ENCODE measurements at places on chromosomes 4 and X. TPM values are rescaled to one million over a fixed set of nuclear protein-coding genes. Genes with fewer than 3 reads are reported as not detected.

AFF1 gene
- total RNA-seq, result 22.4 TPM

FGF5 gene
- 0.13 TPM for total RNA-seq

SMIM10L2A gene
- total RNA-seq, result 1.6 TPM

XAGE1B gene
- total RNA-seq, result not detected

UBE2D3 gene
- total RNA-seq, result 302 TPM

BEX2 gene
- 0.77 TPM for total RNA-seq

PAGE1 gene
- not detected for total RNA-seq

SOWAHB gene
- total RNA-seq, result under 0.01 TPM

STAP1 gene
- total RNA-seq, result not detected

S100G gene
- total RNA-seq, result not detected

LRIT3 gene
- under 0.01 TPM for total RNA-seq

POU3F4 gene
- not detected for total RNA-seq

HSD17B13 gene
- total RNA-seq, result under 0.01 TPM

C4orf51 gene
- not detected for total RNA-seq

DNA sequence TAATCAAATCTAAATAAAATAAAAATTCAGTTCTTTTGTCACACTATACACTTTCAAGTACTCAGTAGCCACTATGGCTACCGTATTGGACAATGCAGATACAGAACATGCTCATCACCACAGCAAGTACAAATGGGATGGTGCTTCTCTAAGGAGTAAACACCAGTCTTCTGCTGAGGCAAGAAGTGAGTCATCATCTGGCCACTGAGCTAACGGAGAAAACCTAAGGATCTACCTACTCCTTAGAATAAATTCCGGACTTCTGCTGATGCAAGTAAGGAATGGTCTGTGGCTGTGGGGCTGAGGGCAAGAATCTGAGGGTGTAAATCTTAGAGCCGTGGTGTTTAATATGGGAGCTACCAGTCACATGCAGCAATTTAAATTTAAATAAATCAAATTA is 11.3 kb upstream of the RBMXL3 start:
- DNase-seq, result no peak

- DNase-seq, result no peak
Measured at GRCh38 chr4:2193326-2193725, 48.6 kb downstream of the HAUS3 start.

GRCh38 chr4:36242629-36243354 is 1.5 kb downstream of the ARAP2 start:
- no peak for DNase-seq

GRCh38 chr4:78776079-78776728 is at the start of gene BMP2K:
BMP2K (plus strand) TSS chr4:78776350; CDS start chr4:78776544, 194 bp downstream.
- peak; percentile 35 for DNase-seq

GRCh38 chr4:86414686-86415085 is 54.8 kb upstream of the MAPK10 start:
- DNase-seq, result no peak

- DNase-seq, result peak; percentile 88
Measured at GRCh38 chrX:131763674-131764073, 219.8 kb downstream of the OR13H1 start.

- no peak for DNase-seq
Measured at GRCh38 chr4:10072420-10073017, 44.1 kb downstream of the WDR1 start.

- no peak for DNase-seq
Measured at GRCh38 chr4:152099555-152099954, 338.7 kb upstream of the GATB start.

GRCh38 chr4:113905301-113905700 is 74.1 kb downstream of the ARSJ start:
- no peak for DNase-seq

DNA sequence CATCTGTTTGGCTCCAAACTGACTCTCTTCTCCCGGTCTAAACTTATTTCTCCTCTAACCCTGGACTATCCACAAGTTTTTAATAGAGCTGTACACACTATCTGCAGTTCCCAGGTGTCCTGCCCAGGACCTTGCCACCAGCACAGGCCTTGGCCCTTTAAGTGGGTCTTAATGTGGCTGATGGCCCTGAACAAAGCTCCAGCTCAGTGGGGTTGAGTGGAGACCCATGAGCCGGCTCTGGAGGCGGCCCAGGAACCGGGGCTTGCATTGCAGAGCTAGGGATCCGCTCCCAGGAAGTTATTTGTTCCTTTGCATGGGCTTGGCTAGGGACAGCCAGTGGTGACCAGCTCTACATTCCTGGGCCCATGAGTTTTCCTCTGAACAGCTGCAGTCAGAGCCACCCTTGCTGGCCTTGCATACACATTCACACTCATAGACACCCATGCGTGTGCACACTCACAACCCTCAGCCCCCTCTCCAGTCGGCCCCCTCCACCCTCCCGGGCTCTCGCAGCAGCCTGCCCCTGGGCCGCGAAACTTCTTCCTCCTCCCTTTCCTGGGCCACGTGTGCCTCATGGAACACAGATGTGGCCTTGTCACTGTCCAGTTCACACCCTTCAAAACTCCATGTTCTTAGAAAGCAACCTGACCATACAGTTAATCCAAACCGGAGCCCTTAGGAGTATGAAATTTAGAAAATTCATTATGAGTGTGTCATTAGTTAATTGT is 58.2 kb downstream of the GPR143 start:
- no peak for DNase-seq

DNA sequence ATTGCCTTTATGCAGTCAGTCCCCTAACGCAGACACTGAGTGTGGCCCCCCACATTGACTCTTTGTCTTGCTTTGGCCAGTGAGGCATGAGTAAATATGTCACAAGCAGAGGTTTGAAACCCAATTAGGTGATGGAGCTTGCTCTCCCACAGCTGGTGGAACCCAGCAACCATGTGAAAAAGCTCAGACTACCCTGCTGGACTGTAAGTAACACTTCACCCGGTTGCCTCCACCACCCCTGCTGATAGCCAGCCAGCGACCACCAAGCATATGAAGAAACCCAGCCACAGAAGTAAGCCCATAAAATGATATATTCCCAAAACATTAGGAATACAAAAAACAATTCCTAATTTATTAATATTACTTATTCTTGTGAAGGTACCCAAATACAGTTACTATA is 21.6 kb upstream of the PDCL2 start:
- DNase-seq, result no peak

DNA sequence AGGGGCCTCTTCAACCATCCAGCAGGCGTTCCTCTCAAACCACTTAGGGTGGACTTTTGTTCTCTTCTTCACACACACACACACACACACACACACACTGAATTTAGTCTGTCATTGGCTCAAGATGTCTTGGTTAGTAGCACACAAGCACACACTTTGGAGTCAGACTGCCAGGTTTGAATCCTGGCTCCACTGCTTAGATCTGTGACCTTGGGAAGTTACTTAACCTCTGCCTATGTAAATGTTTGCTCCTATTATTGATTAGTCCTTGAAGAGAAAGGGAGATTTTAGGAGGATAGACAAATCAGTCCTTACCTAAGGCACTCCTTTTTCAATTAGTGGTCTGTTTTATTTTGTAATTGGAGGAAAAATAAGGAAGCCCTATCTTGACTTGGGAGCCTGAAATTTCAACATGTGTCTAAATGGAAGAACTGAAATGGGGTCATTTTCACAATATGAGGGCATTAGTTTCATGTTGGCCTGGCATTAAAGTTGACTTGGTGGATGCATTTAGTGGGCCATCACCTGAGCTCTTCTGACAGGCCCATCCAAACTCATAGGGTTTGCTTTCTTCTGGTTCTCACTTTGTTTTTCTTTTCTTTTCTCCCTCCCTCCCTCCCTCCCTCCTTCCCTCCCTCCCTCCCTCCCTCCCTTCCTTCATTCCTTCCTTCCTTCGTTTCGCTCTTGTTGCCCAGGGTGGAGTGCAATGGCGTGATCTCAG is 13.3 kb upstream of the TMEM131L start:
- no peak for DNase-seq

DNA sequence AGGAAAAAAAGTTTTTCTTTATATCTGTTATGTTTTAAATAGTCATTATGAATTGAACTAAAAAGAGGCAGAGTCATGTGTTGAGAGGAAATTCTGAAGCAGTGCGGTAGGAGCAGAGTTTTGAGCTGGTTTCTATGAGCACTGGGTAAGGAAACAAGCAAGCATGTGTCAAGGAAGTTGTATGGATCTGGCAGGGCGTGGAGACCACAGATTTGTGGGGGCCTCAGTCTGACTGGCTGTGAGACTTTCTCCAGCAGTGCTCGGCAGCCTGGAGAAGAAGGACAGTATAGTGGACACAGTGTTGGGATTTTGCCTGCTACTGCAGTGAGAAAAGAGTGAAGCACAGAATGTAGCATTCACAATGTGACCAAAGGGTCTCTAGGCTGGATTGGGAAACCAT is 399.1 kb downstream of the INPP4B start:
- no peak for DNase-seq

GRCh38 chr4:156975686-156976085 is 4.1 kb upstream of the PDGFC start:
- no peak for DNase-seq

- no peak for DNase-seq
Measured at GRCh38 chr4:71167083-71167482, 171.7 kb upstream of the SLC4A4 start.

DNA sequence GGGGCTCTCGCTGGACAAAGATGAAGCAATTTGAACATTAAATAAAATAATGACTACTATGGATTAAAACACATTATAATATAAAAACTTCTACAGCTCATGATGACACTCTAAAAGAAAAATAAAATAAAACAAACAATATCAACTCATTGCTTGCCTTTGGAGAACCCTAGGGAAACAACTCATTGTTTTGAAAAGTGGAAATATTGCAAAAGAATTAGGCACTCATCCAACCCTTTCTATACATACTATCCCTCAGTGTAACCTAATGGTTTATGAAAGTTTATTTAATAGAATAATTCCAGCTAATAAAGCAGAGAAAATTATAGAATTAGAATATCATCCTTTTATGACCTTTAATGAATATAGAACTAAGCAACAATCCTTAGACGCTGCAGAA is 718 bp downstream of the RAB40A start:
- no peak for DNase-seq

- DNase-seq, result no peak
Measured at GRCh38 chr4:145487631-145488030, 6.0 kb downstream of the SMAD1 start.

DNA sequence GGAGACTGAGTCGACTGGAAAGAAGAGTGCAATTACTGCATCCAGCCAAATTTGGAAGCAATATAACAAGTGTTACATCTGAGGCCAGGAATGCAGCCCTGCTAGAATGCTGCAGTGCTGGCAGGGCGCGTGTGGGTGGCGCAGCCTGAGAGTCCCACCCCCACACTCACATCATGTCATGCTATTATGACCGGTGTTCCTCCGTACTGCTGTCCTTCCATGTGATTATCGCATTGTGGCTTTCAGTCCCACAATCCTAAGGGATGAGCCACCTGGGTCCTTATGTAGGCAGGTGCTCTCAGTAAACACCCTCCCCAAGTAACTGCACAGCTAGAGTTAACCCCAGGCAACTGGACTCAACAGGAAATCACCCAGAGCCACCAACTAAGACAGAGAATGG is 122.6 kb upstream of the CPEB2 start:
- no peak for DNase-seq

- no peak for DNase-seq
Measured at GRCh38 chr4:20273793-20274192, 22.1 kb downstream of the SLIT2 start.

DNA sequence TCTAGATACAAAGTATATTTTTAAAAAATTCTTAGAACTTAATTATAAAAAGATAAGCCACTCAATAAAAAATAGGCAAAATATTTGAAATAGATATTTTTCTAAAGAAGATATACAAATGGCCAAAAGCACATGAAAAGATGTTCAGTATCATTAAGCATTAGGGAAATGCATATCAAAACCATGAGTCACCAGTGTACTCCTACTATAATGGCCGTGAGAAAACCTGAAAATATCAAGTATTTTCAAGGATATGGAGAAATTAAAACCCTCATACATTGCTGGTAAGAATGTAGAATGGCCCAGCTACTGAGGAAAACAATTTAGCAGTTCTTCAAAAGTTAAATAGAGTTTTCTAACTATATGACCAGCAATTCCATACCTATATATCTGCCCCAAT is 337.9 kb downstream of the CAMK2D start:
- no peak for DNase-seq

GRCh38 chr4:81256059-81256970 is 41.3 kb upstream of the PRKG2 start:
- no peak for DNase-seq

DNA sequence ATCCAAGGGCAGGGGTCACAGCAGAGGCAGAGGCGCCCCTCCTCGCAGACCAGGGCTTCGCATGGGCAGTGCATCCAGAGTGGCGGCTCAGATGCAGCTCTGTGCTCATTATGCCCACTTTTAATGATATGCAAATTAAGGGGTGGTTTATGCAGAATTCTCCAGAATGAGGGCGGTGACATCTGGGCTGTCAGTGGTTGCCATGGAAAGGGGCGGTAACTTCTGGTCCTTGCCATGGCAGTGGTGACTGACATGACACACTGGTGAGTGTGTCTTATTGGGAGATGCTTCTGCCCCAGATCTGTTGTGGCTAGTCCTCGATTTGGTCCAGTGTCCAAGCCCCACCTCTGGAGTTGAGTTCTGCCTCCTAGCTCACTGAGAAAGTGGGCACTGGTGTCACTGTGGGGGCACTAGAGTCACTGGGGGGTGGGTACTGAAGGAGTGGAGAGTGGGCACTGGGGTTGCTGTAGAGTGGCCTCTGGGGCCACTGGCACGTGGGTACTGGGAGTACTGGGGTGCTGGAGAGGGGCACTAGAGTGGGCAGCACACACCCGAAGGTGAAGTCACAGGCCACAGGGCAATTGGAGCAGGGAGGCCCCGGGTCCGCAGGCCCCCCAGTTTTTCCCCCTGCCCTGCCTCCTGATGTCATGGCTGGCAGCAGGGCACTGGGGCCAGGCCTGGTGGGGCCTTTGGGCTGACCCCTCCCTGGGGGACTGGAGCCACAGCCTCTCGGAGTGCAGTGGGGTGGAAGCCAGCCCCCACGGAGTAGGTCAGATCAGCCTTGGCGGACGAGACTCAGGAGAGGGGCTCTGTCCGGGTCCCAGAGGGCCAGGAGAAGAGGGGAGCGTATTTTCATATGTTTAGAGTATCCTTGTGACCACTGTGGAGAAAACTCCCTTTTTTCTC is 98.6 kb upstream of the NKX1-1 start:
- no peak for DNase-seq

DNA sequence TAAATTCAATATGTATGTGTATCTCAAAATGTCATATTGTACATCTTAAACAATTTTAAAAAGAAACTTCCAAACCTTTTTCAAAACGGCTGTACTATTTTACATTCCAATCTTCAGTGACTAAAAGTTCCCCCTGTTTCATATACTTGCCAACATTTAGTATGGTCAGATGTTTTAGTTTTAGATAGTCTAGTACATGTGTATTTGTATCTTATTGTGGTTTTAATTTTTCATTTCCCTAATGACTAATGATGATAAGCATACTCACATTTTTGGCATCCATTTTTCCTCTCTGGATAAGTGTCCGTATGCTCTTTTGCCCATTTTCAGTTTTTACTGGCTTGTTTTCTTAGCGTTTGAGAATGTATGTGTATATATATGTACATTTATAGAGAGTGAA is 212.2 kb upstream of the MAGEB18 start:
- DNase-seq, result no peak

GRCh38 chrX:15744181-15744867 is 6.3 kb downstream of the CA5B start:
- no peak for DNase-seq

GRCh38 chrX:39817754-39818470 is 279.8 kb downstream of the BCOR start:
- DNase-seq, result no peak
